ENCODE measurements at places on chromosomes 7 and 10.

DNA sequence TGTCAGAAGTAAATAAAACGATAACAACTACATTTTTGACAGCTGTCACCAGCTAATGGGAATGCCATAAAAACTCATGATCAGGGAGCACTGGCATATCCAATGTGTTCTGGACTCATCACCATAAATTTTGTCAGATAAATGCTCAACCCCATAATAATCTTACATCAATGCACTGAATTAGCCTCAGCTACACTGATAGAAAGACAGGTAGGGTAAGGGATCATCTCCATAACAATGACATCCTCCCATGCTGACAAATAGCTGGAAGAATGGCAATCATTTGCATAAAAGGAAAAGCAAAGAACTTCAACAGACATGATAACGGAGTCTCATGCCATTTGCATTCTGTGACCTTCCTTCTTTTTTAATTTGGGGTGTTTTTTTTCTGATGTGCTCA, 352.8 kb upstream of the PFKP start:
- no peak for DNase-seq

DNA sequence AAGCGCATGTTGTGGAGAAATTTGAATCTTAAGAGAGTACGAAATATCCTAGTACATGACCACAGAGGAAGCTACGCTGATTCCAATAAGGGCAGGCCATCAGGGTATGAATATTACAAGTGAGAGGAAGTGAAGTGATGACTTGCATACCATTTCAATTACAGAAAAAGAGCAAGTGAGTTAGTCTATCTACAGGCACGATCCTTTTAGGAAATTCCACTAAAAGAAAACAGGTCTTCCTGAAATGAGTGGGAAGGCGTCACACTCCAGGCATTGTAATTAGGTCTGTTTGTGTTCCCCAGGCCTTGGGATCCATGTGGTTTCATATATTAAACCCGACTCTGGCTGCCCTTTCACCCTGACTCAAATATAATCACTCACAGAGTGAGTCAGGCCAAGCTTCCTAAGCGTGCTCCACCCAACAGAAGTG, 152.5 kb downstream of the SEMA3A start:
- DNase-seq: no peak

- no peak for DNase-seq
These were observed 55.6 kb upstream of the MKLN1 start for GRCh38 chr7:131272086-131272485.

DNA sequence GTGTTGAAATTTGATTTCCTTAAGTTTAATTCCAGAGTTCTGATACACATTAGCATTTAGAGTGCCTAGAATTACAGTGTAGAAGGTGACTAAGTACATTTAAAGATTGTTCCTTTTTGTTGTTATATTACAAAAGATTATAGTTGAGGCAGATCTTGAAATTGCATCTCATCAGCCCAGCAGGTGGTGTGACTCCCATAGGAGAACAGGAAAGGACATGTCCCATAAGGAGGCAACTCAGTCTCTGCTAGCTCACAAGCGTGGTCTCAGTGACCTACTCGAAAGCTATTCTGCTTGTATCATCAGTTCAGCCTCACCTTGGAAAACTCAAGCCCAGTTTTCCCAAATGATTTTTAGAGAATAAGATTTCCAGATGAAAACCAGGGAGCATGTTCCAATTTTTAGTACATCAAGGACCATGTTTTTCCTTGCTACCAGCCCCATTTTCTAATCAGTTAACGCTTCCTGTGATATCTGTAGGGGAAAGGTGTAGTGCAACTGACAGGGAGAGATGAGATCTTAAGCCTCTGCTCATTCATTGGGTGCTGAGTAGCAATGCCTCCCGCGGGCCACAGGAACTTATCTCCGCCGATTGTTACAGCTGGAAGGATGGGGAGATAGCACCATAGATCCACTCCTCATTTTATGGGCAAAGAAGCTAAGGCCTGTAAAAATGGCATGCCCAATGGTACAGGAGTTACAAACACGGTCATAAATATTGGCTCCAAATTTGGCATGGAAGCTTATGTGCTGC, 1.1 kb upstream of the GNAI1 start:
- DNase-seq: no peak

DNA sequence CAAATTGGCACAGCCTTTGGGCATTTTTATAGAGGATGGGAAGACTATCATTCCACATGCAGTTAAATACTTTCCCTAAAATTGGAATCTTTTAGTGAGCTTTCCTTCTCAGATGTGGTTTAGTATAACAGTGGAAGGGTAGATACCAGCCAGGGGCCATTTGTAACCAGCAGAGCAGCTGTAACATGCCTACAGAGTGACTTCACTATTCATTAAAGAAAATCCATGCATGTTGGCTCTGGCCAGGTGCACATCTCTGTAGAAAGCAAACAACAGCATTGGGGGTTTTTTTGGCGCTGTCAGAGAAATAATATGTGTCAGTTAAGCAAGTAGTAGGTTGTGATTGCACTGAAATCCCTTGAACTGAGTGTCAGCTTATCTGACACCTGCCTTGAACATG, 115.6 kb downstream of the LHFPL3 start:
- DNase-seq: no peak

- no peak for DNase-seq
These were observed 119.0 kb downstream of the HTR7 start for GRCh38 chr10:90738885-90739284.

- no peak for DNase-seq
These were observed 25.6 kb downstream of the KIFBP start for GRCh38 chr10:69014171-69014570.
